ENCODE measurements at places on chromosomes 11 and 22.

GRCh38 chr22:44765571-44766285, 13.4 kb downstream of the ARHGAP8 start:
- DNase-seq: no peak

DNA sequence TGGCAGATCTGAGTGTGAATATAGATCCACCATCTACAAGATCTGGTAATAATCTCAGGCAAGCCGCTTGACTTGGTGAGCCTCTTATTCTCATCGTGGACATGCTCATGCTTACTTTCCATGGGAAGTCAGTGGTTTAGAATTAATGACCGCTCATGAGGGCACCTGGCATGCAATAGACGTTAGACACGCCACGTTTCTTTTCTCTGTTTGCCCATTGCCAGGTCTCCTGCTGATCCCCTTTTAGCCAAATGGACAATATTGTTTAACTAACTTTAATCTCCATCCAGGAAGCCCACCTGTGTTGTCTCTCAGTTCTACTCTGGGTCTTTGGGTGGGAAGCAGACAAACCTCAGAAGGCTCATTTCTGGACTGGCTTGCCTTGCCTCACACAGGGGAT, 439.1 kb downstream of the ETS1 start:
- DNase-seq: no peak

DNA sequence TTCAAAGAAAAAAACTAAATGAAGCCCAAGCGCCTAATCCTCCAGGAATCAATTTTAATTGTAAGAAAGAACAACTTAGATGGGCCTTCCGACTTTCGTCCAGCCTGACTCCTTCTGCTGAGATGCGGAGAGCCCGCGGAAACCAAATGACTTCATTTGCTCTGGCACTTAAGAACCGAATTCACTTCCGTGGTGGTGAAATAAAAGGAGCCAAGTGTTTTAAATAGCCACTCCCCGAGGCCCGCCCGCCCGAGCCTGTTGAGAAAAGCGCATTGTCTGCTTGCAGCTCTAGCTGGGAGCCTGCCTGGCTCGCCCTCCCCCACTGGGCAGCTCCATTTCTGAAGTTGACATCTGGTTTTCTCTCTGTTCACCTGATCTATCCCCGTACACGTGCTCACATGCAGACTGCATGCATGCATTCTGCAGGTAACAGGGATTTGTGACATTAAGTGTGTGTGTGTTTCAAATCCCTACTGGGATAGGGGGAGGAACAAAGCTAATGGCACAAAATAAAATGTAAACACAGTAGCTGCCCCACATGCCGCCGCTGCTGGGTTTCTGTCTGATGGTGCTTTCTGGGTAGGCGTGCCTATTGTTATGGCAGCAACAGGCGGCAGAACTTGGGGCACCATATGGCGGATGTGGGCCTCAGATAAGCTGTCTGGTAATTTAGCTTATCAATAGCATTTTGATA, 6.2 kb downstream of the TEAD1 start:
- peak; percentile 94 for DNase-seq

GRCh38 chr11:63882555-63883242, 34.3 kb downstream of the RCOR2 start:
- DNase-seq: no peak

GRCh38 chr11:7605186-7605943, 67.9 kb downstream of the CYB5R2 start:
- DNase-seq: peak; percentile 92

DNA sequence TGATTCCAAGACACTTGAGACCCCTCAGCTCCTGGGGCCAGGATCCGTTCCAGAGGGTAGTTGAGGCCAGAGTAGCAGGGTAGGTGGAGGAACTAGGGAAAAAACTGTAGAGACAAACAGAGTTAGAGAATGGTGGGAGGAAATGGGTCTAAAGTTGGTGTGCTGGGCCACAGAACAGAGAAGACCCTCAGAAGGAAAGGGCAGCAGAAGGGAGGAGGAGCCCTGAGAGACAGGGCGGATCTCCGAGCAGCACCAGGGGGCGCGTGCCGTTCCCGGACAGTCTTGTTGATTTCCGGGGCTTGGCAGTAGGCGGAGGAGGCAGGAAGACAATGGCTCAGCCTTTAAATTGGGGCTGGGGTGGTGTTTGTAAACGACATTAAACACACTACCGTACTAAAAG, 2.4 kb upstream of the CECR2 start:
- DNase-seq: no peak

GRCh38 chr11:116541460-116541859, 231.3 kb downstream of the BUD13 start:
- DNase-seq: no peak

- no peak for DNase-seq
These were observed 33.6 kb upstream of the TECTA start for GRCh38 chr11:121067453-121067852.

GRCh38 chr11:61725781-61726231, 26.6 kb upstream of the MYRF start:
- no peak for DNase-seq

- DNase-seq: no peak
These were observed 1.8 kb downstream of the TLCD5 start for GRCh38 chr11:120326845-120327281.

GRCh38 chr11:60097189-60097588, 8.7 kb downstream of the MS4A2 start:
- no peak for DNase-seq

- peak; percentile 38 for DNase-seq
These were observed 29.8 kb upstream of the CREB3L1 start for GRCh38 chr11:46247659-46248058.

GRCh38 chr11:69078930-69079605, 30.3 kb downstream of the TPCN2 start:
- no peak for DNase-seq

- DNase-seq: peak; percentile 61
These were observed 21.5 kb downstream of the CASP4 start for GRCh38 chr11:104946907-104947306.

DNA sequence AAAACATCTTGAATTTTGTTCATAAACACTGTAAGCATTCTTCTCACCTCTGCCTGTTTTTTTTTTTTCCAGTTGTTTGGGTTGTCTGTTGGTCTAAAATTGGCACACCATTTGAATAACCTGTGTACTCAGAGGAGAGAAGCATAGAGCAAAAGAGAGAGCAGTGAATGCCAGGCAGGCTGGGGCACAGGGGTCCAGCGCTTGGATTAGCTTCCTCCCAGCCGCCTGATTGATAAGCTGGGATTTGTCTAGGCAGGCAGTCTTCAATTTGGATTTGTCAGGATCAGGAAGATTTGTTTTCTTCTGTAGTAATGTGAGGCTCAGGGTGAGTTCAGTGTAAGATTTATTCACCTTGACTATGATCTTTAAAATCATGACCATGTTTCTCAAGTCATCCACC, 59.0 kb downstream of the ARL14EP start:
- DNase-seq: no peak

DNA sequence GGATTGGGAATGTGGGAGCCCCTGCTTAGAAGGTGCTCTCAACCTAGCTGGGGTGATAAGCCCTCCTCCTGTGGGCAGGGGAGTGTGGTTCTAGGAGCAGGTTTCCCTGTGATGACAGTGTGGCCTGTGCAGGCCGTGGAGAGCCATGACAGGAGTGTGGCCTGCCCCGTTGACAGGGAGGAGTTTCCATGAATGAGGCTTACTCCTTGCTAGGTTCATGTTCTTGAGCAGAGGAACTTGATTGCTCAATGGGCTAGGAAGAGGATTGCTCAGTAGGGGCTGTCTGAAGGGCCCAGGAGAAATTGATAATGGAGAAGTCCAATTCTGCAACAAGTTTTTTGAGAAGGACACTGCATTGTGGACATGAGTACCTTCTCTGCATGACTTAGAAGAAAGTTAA, 92.0 kb downstream of the PPP6R3 start:
- no peak for DNase-seq

DNA sequence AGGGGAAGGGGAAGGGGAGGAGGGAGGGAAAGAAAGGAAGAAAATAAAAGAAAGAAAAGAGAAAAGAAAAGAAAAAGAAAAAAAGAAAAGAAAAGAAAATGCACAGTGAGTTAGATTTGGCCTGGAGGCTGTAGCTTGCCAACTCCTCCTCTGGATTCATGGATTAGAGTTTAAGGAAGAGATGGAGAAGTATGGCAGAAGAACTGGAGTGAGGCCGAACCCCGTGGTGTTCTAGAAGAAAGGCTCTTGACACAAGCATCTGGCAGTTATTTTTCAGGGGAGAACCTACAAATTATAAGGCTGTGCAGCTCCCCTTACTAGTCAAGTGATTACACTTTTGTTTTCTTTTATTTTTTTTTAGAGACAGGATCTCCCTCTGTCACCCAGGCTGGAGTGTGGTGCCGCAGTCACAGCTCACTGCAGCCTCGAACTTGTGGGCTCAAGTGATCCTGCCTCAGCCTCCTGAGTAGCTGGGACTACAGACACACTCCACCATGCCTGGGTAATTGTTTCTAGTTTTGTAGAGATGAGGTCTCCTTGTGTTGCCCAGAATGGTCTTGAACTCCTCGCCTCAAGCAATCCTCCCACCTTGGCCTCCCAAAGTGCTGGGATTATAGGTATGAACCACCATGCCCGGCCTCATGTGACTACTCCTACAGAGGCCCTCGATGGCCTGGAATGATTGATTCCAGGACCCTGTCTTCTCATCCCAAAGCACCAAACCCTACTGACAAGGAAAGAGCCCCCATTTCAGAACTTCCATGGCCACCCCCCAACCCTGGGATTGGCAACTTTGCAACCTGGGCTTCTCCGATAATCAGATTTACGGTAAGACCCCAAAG, 19.5 kb downstream of the ZNF74 start:
- DNase-seq: no peak

- no peak for DNase-seq
These were observed 2.8 kb downstream of the CTSW start for GRCh38 chr11:65882120-65883057.

DNA sequence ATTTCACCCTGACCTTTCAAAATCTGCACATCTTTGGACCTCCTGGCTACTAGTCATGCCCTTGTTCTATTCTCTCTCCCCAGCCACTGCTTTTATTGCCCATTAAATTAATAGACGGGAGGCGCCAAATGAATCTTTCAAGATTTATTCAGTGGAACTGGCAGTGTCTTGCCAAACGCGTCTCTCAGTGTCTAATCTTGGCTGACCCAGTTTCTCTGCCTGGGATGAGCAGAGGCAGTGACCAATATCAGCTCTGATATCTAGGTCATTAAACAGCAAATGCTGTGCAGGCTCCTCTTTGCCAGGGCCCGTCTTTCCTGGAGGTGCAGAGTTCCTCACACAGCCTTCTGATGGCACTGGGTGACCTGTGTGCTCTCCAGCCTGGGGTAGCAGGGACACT, 74.0 kb downstream of the TRAF6 start:
- no peak for DNase-seq

GRCh38 chr22:24482575-24482974, 12.6 kb upstream of the UPB1 start:
- peak; percentile 91 for DNase-seq

GRCh38 chr22:49426098-49426497, 401.6 kb downstream of the BRD1 start:
- no peak for DNase-seq

- peak; percentile 42 for DNase-seq
These were observed 101.9 kb upstream of the ANO3 start for GRCh38 chr11:26229981-26230380.

DNA sequence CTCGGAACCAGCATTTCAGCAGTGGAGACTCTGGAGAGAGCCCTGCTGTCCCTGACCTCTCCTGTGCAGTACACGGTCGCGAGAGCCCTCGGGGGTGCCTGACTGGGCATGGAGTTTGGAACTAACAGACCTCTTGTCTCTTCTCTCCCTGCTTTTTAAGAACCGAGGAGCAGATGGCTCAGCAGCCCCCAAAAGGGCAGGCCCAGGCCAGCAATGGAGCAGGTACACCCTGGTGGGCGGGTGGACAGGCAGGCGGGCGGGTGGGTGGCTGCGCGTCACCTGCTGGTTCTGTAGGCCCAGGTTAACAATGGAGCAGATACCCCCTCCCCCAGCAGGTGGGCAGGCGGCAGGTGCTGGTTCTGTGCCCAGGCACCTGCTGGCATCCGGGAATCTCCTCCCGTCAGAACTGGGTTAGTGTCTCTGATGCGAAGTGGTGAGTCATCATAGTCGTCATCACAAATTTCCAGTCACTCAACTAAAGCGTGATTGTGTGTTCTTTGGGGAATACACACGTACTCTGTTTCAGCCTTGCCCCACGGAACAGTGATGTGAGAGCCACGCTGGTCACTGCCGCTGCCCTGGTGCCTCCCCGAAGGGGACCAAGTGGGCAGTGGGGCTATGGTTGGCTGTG, 41.1 kb downstream of the GRAMD4 start:
- no peak for DNase-seq

DNA sequence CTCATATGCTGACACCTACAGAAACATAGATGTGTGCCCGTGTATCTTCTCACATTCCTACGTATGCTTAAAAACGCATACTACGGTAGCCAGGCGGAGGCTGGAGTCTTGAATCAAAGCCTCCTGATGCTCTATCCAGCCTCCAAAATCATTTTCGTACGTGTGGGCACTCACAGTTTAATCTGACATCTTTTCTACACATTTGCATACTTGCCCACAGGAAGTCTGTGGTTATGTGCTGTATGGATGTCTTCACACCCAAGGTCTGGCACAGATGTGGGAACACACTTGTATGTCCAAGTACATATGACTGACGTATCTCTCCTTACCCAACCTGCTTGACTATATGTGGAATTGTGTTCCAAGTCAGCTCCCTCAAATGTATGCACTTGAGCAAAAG, 561.8 kb upstream of the CADM1 start:
- no peak for DNase-seq

GRCh38 chr11:134164490-134165370, 59.0 kb downstream of the NCAPD3 start:
- no peak for DNase-seq

- DNase-seq: no peak
These were observed 27.3 kb upstream of the L3MBTL2 start for GRCh38 chr22:41177622-41178424.

DNA sequence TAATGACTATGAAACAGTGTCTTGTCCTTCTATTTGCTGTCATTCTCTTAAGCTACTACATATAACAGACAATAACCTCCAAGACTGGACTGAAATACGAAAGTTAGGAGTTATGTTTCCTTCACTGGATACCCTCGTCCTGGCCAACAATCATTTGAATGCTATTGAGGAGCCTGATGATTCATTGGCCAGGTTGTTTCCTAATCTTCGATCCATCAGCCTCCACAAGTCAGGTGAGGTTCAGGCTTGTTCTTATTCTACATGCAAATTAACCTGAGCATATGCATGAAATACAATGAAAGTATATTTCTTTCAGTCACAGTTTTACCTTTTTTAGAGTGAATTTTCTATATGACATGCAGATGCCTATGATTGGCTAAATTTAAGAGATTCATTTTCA, 31.2 kb downstream of the TBCEL start:
- DNase-seq: no peak

GRCh38 chr11:128942272-128942612, 429 bp downstream of the TP53AIP1 start:
- DNase-seq: no peak

DNA sequence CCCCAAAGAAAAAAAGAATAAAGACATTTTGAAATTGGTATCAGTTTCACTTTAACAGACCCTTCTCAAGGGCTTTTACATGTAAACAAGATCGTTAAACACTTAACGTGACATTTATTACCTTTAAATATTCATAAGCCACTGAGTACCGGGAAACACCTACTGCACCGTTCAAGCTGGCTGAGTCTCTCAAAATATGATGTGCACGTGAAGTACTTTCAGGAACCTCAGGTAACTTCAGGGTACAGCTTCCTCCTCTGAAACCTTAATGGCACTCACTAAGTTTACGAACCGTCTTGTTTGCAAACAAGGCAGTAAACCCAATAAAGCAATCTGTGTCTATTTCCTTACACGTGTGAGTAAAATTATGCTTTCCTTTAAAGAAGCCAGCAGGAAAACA, 105.5 kb upstream of the TENM4 start:
- DNase-seq: no peak

- DNase-seq: no peak
These were observed 93.5 kb upstream of the ANO1 start for GRCh38 chr11:69984457-69985261.

- DNase-seq: no peak
These were observed 50.0 kb upstream of the CLDN5 start for GRCh38 chr22:19574247-19574646.
